Fibroblast of skin of back (primary cell): ENCODE measurements at places on chromosomes 3 and 15.
A peak's percentile ranks its signal among the peaks of the same experiment; 100 is the strongest.

DNA sequence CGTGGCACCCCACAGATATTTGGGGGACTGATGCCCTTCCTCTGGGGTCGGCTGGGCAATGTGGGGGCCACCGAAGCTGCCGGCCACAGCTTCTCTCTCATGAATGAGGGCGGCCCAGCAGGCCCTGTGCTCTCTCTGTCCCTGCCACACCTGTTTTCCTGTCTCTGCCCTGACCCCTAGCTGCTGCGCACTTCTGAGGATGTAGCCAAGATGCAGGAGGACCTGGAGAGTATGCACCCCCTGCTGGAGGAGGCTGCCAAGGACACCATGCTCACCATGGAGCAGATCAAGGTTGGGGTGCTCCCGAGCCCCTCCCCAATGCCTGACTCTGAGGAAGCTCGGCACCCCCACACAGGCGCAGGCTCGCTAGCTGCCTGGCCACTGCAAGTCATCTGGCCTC is 59.7 kb downstream of the SEMA3G start:
- DNase-seq: peak; percentile 9

DNA sequence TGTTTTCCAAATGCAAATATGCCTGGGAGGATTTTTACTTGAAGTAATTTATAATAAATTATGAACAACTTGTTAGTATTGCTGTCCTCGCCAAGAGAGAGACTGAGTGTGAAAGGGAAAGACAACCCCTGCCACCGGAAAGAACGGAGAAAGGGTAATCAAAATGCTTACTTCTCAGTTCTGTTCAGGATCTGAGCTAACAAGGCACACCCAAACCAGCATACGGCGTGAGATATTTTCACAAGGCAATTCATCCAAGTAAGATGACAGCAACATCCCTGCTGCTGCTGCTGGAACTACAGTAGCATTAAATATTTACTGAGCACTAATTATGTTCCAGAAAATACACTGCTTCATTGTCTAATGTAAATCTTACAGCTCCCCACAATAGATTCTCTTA is 96.1 kb downstream of the KBTBD8 start:
- DNase-seq: no peak

GRCh38 chr15:86432861-86433260 is 353.2 kb downstream of the AGBL1 start:
- no peak for DNase-seq

DNA sequence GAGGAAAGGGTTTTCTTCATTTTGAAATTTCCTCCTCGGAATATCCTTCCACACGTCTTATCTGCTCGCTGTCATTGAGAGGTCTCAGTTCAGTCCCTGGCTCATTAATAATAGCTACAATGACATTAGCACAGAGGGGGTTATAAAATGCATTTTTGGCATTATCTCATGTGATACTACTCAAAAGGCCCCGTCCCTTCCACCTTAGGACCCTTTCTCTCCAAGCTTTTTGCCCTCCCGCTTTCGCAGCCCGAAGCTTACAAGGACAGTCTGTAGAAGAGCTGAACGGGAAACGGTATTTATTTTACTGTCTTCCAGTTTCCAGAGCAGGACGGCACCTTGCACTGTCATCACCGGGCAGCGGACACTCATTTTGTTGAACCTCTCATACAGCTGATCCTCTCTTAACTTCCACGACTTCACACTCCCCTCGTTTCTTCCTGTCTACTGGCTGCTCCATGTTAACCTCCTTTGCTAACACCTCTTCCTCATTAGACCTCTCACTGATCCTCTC is 5.6 kb upstream of the PLEKHO2 start:
- no peak for DNase-seq

GRCh38 chr3:123522320-123523022 is 62.4 kb downstream of the HACD2 start:
- no peak for DNase-seq

DNA sequence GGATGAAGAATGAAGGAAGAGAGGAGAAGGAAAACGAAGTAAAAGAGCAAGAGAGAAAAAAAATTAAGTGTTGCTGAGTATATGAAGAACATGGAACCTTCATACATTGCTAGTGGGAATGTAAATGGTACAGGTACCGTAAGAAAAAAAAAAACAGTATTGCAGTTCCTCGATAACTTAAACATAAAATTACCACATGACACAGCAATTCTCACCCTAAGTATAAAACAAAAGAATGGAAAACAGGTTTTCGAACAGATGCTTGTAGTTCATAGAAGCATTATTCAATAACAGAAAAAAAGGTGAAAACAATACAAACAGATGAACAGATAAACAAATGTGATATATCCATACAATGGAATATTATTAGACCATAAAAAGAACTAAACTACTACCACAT is 51.6 kb downstream of the SENP7 start:
- DNase-seq: no peak

GRCh38 chr15:31001702-31002101 is 10.3 kb upstream of the MTMR10 start:
- peak; percentile 25 for DNase-seq

DNA sequence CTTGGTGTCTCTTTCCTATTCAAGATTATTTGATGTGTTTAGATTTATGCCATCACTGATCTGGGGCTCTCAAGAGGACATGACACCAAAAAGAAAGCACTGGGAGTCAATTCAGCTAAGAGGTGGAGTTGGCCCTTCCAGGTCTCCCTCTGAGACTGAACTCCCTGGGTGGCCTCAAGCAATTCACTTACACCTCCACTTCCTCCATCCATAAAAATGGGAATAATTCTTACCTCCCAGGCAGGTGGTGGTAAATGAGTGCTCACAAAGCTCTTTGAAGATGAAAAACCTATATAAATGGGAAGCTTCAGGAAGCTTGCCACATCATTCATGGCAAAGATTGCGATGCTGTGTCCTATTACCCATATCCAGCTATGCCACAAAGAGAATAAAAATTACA is 59.2 kb upstream of the ICE2 start:
- DNase-seq: no peak

DNA sequence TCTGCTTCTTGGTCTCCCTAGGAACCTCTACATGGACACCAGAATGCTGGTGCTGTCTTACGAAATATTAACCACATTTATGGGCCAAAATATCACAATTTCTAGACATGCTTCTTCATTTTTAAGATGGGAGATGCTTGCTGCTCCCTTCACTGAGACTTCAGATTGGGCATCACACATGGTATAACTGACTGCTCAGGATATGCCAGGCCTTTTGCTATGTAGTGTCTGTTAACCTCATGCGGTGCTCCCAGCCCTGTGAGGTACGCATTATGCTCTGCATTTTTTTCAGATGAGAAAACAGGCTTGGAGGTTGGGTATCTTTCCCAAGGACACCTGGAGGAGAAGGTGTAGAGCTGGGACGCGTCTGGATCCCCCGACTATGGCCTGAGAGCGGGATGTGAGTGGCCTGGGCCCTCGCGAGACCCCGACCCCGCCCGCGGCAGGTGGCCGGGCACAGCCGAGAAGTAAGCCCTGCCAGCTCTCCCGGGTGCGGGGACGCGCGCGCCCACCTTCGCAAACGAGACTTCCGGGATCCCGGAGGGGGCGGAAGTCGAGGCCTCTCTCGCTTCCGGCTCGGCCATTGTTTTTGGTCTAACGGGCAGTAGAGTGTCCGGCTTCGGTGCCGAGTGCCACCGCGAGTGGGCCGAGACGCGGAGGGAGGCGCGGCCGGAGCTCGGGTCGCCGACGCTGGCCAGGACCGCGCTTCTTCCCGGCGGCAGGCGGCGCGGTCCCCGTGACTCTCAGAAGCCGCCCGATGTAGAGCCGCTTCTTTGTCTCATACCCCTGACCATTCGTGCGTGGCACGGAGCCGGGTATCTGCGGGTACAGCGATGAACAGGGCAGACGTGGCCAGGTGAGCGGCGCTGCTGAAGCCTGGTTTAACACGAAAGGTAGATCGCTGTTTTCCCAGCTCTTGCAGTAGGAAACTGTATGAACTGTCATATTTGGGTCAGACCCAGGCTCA is at the start of gene ZKSCAN7:
TSS of gene ZKSCAN7 (plus strand) at position 568 of the 967 bp plus-strand sequence. CDS start 1,855 bp downstream, outside the sequence.
- DNase-seq: peak; percentile 61

DNA sequence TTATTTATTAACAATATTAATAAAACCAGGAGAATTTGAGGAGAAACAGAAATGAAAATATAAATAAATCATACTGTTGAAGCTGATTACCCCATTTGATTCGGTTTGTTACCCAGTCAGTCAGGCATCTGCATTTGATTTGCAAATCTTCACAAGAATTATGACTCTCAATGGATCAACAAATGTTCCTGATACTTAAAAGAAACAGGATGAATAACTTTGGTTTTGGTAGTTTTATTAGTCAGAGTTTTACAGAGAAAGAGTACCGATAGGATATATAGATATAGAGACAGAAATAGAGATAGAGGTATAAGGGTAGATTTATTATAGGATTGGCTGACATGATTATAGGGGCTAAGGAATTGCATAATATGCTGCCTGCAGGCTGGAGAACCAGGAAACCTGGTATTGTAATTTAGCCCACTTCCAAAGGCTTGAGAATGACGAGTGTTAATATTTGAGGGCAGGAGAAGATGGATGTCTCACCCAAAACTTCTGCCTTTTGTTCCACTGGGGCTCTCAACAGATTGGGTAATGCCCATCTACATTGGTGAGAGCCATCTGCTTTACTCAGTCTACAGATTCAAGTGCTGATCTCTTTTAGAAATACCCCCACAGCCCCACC is 241.6 kb upstream of the COL8A1 start:
- peak; percentile 73 for DNase-seq

GRCh38 chr3:149599236-149599635 is 58.6 kb downstream of the WWTR1 start:
- no peak for DNase-seq

DNA sequence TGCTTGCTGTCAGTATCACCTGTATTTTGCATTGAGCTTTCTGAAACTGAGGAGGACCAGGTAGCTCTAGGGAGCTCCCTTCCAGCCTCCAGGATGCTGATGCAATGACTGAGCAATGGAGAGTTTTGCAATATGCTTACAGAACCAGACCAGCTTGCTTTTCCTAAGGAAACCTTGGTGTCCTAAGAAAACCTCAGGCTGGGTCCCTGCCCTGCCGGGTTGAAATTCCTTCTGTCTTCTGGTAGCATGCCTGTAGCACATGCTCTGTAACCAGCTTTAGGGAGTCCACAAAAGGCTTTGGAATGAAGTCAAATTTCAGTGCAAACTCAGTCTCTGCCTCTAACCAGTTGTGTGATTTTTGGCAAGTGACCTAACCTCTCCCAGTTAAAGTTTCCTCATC is 65.8 kb upstream of the GSK3B start:
- peak; percentile 99 for DNase-seq

DNA sequence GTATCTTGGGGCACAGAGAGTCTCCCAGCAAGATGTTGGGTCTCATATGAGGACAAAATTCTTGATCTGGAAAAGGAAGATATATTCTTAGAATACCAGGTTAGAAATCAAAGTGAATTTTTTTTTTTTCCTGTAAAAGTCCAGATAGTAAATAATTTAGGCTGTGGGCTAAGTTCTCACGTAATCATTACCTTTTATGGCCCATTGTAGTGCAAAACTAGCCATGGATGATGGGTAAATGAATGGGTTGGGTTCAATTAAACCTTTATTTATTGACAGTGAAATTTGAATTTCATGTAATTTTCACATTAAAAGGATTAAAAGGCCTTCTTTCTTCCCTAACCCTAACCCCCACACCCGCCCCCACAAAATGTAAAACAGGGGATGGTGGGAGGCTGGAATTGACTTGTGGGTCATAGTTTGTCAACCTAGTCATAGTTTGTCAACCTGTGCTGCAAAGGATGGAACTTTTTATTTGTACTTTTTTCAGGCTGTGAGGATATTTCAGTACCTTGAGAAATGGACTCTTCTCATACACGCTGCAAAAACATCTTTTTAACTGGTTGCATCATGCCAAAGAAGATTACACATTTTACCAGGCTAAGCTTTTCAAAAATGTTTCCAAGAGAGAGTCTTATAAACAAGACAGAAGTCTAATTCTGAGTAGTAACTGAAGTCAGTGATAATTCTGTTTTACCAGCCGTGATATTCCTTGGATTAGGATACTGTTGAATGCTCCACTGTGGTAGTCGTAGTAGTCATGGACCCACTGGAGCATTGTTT is 138.8 kb downstream of the AKAP13 start:
- DNase-seq: no peak

- no peak for DNase-seq
Measured at GRCh38 chr3:13188181-13188779, 115.1 kb upstream of the IQSEC1 start.

GRCh38 chr15:48761393-48762158 is 49.3 kb downstream of the CEP152 start:
- DNase-seq: no peak

DNA sequence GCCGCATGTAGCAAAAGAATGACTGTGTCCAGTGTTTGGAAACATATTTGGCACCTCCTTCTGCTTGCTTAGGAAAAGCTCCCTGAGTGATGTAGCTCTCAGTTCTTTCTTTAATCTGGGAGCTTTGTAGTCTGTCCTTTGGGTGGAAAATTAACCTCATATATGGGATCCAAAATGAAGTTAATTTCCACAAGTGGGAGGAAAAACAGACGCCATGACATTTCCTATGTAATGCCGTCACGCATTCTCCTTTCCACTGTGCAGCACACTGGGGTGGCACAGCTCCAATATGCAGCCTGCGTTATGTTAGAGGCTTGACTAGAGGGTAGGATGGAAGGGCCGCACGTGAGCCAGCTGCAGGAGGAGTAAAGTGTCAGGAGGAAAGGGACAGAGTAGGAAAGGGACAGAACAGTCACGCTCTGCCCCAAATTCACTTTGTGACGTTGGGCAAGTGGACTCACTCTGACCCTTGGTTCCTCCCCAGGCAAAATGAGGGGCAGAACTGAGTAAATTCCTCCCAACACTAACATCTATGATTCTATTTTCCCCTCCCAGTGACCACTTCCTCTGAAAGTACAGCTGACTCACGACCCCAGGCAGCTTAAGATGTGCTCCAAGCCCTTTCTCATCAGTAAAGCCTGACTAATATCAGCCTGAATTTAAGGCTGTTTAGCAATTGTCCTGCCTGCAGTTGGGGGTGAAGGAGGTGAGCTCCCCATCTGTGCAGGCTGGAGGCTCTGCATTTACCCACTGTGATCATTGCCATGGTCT is 176.5 kb upstream of the PFN2 start:
- DNase-seq: peak; percentile 95

- DNase-seq: peak; percentile 65
Measured at GRCh38 chr15:89760303-89761008, 9.4 kb upstream of the MESP1 start.

DNA sequence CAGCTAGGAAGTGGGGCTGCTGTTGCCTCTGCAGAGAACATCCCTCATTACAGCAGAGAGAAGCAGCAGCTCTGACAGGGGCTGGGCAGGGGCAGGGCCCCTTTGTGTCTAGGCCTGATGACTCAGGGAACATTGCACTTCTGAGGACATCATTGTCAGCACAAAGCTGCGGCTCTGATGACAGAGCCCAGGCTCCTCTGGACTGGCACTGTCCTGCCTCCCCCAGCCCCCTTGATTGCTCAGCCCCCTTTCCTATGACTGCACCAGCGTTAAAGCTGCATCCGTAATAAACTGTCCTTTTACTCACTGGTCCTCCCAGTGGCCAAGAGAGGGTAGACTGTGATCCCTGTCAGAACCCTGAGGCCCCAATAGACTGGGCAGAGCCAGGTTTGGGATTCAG is 18.3 kb downstream of the TRH start:
- DNase-seq: no peak

GRCh38 chr15:29759596-29759995 is 62.7 kb downstream of the TJP1 start:
- no peak for DNase-seq

GRCh38 chr15:49361370-49361769 is 61.7 kb upstream of the FGF7 start:
- DNase-seq: no peak

GRCh38 chr3:37670961-37671483 is 190.7 kb upstream of the CTDSPL start:
- DNase-seq: peak; percentile 18
